ENCODE measurements at places on chromosomes 2 and 18.

DNA sequence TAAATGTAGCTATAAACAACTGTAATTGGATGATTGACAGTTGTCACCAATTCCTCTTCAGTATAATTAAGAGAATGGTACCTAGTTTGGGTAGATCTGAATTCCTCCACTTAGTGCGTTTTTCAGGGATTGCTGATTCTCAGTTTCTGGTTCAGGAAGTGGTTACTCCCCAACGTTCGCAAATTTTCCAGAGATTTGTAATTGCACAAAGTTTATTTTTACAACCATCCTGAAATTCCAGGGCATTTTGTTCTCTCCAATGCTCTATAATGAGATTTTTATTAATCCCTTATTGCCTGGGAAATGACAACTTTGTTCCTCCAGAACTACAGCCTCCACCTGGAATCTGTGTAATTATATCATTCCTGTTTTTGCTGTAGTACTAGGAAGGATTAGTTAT, 710.6 kb upstream of the ZEB2 start:
- DNase-seq = no peak

- no peak for DNase-seq
These were observed 4.5 kb upstream of the TMBIM1 start for GRCh38 chr2:218296847-218297246.

- DNase-seq = no peak
These were observed 217.2 kb downstream of the NR4A2 start for GRCh38 chr2:156115338-156115737.

DNA sequence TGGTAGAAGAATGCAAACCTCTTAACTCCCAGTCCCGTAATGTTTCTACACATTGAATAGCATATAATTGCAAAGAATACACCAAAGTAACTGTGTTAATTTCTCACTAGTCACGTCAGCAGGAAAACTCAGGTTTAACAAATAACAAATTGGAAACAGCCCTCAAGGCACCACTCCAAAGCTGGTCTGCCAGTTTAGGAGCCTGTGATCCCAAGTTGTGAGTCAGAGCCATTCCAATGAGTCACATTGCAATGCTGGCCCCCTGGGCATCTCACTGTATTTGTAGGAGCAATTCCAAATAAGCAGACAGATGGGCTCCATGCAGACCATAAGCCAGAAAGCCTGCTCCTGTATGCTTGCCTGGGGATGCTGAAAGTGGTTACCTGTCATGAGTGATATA, 143.2 kb upstream of the SETBP1 start:
- no peak for DNase-seq

GRCh38 chr2:10006236-10007161, 36.9 kb upstream of the KLF11 start:
- no peak for DNase-seq
